NB4 (cell line): ENCODE measurements at places on chromosomes 5 and 9.
A peak's percentile ranks its signal among the peaks of the same experiment; 100 is the strongest.

DNA sequence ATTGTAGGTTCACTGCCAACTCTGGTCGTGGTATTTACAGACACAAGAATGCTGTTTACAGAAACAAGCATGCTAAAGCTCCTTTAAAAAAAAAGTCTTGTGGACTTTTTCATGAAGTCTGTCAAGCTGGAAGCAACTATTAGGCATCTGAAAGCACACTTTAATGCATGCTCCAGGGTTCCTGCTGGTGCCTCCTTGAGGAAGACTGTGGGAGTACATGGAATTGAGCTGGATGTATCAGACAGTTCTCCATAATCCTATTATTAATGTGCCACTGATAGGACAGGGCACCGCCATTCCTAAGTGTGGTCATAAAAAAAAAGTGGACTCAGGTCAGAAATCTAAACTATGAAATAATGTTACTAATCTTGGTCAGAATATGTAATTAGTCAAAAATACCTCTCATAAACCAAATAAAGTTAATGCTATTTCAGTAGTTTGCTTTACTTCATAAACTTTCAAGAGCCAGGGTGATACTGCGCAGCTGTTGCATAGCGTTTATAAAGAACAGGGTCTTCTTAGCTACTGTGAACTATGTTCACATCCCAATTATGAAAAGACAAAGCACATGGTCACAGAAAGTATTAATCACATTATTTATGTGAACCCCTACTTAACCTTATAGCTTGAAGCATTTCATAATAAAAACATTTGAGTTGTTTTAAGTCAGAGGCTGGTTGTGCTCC lies 390.8 kb upstream of the PTGER4 start:
- DNase-seq = no peak

DNA sequence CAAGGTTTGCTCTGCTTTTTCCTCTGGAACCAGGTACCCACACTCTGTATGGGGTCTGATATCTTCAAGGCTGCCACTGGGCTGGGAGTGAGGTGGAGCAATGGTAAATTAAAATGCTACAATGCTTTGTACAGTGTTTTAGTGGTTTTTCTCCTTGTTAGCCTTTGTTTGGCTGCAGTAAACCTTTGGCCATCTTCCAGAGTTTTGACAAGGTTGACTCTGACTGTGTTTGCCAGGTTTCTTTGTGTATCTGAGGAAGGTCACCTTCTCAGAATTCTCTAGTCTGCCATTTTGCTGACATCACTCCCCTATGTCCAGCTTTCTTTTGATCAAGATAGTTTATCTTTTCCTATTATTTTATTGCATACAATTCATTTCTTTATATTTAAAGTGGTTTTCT lies 11.2 kb downstream of the SPATA31D1 start:
- no peak for DNase-seq

DNA sequence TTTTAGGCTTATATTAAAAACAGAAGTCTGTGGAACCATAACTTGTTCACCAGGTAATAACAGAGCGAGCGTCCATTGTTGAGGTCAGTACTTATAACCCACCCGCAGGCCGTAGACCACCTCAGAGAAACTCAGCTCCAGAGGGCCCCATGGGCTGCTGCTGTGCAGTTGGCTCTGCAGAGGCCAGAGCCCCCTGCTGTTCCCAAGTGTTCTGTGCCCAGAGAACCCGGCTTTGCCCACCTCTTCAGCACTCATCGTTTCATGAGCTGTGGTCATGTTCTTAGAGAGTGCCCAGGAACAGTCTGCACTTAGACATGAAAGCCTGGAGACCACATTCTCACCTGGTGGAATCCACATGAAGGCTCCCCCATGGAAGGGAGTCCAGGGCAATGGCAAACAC lies 50.4 kb upstream of the SLC2A8 start:
- DNase-seq = no peak

GRCh38 chr9:123281659-123282350 lies 13.4 kb upstream of the STRBP start:
- DNase-seq = no peak

- no peak for DNase-seq
These were observed 585.8 kb downstream of the TLE4 start for GRCh38 chr9:80157561-80157983.

DNA sequence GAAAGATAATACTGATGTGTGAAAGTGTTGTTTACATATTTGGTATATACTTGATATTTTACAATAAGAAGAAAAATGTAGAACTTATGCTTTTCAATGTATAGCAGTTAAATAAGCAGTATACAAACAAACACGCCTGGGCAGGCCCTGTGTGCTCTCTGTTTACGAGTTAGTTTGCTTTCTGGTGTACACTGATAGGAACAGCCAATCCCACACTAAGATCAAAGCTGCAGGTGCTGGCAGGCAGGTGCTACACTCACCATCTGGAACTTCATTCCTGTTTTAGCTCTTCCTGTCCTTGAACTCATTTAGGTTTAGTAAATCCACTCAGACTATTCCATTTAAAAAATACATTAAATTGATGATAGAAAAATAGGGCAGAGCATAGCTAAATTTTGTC lies 614.7 kb upstream of the ST8SIA4 start:
- DNase-seq = no peak

DNA sequence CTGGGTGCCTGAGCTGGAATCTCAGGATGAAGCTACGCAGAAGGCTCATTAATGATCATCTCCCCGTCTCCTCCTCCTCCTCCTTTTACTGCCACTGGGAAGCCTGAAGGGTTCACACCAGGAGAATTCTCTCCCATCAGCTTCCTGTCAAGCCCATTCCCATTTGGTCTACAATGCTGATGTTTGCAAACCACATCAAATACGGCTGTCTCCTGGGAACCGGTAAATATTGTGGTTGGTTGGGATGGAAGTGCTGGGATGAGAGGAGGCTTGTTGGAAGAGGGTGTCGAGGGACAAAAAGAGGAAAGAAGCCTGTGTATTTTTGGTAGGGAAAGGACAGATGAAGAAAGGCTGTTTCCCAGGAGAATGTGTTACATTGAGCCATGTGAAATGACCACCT lies 13.2 kb upstream of the S1PR3 start:
- no peak for DNase-seq

DNA sequence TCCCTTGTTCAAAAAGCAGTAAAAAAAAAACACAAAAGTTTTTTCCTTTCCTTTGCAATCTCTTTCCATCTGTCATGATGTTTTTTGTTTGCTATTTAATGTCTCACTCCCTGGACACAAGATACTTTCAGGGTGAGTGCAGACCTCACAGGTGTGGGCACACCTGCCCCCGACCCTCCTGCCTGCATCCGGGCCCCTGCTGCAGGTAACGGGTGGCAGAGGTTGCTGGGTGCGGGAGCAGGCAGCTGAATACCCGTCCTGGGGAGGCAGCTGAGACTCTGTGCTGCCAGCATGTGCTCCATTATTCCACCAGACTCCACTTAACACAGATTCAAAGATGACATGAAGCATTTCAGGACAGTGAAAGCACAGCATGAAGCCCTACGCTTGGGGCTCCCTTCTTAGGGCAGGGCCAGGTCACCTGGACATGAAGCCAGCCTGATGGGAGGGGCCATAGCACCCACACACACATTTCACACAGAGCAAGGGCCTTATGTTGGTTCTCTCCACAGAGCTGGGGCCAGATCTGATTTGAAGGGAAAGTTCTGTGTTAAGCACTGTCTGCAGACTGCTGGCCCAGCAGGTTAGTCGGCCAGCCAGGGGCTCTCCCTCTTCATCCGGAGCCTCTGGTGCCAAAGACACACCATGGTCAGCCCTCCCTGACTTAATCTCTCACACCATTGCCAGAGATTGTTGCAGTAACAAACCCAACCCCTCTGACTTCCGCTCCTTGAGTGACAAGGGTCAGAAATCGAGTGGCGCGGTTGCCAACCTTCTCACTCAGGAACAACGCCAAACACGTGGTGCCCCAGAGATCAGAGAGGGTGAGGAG lies 13.0 kb downstream of the NEK6 start:
- DNase-seq = no peak

DNA sequence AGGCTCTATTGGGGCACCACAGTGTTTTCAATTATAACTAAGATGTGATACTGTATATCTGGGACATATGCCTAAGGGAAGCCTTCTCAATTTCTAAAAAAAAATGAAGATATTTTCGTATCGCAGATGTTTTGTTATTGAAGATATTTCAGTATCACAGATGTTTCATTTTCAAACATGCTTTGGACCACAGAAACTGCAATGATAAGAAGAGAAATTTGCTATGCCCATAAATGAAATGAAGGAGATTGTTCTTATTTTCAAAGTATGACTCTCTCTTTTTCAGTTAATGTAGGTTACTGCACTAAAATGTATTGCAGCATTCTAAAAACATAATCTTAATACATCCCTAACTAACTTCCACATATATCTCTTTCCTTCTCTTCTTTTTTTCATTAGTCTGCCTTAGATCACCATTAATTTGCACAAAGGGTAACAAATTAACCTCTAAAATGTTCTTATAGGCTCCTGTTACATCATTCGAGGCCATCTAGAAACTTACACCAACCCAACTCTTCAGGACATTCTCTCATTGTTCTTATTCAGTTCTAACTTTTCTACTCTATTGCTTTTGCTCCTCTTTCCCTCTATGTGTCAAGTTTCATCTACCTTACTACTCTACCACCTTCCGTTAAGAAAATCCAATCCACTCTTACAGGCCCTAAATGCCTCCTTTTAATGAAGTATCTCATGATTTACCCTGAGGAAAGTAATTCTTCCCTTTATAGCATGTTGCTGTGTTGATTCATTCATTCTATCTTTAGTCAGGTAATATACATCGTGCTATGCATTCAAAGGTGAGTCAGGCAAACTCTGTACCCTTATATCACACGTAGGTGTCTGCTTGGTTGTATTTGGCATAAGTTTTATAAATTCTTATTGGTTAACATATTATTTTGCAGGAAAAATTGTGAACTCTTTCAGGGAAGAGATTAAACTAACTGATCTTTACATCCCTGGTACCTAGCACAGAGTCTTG lies 70.5 kb downstream of the ST8SIA4 start:
- DNase-seq = no peak

DNA sequence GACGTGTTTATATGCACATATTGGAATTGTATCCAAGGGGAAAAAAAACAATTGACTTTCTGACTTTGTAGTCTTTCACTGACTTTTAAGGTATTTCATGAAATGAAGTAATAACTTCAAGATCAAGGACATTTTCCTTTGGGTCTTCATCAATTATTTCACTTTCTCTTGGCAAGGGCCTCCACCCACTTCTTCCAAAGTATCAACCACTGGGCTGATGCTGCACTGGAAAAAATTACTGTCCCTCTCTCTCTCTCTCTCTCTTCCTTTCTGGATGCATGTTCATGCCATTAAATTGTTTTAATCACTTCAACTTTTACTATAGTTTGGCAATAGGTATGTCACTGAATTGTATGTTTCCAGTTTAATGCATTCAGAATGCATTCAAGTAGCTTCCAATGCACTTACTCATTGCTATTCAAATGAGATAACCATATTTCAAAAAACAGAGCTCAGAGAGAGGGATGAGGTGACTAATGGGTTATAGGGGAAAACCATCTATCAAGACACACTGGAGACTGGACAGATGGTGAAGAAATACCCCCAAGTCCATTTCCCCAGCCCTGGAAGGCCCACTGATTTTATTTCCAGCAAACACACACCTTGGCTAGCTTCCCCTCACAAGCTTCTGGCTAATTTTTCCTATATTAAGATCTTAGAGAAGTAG lies 585.3 kb downstream of the EBF1 start:
- no peak for DNase-seq

- DNase-seq = no peak
These were observed 22.7 kb upstream of the TRAF1 start for GRCh38 chr9:120949290-120949689.

DNA sequence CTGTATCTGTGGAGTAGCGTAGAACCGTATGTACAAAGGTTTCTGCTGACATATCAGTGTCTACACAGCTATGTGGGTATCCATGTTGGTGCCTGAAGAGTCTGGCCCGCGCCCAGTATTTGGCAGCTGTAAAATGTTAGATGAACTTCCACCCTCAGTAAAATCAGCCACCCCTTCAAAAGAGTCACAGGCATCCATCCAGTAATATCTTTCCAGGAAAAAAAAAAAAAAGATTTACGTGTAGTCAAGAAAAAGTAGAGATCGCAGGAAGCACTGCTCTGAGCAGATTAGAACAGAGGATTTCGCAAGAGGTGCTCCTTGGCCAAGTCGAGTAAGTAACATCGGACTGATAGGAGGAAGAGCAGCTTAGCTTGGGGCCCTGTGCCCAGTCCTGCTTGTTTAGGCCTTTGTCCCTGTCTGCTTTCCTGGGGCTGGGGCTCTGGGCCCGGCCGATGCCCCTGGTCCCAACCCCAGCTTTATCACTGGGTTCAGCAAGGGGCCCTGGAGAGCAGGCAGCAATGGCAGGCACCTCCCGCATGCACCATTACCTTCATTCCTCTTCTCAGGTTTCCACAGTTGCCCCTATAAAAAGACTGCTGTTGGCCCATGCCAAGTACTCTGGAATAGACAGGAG lies 21.2 kb downstream of the DAPK1 start:
- DNase-seq = peak; percentile 77

DNA sequence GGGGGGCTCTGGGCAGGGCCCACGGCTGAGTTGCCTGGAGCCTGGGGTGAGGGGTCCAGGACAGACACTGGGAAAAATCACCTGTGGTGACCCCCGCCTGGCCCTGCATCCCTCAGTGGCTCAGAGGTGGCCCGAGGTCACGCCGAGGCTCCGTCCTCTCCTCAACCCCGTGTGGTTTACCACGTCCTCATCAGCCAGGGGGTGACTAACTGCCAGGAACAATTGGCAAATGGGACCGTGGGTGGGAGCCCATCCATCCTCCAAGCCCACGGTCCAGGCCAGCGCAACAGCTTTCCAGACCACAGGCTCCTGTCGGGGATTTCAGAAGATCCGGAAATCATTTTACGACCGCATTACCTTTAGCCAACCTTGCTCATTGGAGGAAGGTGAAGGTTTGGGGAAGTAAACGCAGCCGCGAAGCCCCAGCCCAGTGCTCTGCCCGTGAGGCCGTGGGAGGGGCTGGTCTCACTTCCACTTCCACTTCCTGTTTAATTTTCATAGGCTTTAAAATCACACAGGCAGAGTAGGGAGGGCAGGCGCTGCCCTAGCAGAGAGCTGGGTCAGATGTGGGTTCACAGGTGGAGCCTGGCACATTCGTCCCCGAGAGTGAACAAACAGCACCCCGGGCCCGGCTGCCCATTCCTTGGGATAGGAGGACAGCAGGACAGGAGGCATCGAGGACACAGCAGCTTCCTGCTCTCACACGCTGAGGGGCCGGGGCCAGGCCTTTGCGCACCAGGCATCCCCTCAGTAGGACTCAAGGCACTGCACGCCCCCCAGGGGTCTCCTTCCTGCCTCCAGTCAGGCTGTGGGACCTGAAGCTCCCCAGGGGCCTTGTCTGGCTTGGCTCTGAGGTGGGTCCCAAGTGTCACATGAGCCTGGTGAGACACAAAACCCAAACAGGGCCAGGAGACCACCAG lies 19.8 kb upstream of the SLC9A3 start:
- peak; percentile 93 for DNase-seq

DNA sequence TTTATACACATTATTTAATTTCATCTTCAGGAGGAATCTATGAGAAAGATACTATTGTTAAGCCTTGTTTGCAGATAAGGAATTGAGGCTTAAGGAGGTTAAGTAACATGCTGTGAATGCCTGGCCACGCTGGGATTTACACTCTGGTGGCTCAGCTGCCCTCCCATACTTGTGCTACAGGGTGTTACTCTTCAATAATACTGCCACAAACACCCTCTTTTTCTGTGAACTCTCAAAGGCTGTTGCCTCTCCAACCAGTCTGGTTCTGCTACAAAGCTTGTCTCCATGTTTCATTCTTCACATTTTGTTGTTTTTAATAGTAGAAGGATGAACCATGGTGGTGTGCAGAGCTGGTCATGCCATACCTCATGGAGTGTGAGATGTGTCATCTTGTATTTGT lies 76.7 kb upstream of the TNFAIP8 start:
- no peak for DNase-seq
